ENCODE measurements at places on chromosomes 12 and 14.

GRCh38 chr12:85277900-85278597 is 2.0 kb upstream of the ALX1 start:
- no peak for DNase-seq

DNA sequence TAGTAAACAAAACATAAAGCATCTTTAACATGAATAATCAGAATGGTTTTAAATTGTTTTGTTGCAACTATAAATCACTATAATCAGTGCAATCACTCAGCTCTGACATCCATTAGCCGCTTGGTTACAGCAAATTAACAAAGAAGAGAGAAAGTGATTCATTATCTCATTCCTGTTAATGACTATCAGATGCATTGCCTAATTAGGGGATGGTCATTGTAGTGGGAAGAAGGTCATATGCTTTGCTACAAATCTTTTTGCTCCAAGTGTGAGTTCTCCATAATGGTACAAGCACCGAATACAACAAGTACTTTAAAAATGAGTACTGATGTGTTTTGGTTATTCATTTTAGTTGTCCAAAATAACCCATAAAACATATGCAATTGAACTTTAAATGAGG is 272.0 kb downstream of the AKAP6 start:
- peak; percentile 48 for DNase-seq

DNA sequence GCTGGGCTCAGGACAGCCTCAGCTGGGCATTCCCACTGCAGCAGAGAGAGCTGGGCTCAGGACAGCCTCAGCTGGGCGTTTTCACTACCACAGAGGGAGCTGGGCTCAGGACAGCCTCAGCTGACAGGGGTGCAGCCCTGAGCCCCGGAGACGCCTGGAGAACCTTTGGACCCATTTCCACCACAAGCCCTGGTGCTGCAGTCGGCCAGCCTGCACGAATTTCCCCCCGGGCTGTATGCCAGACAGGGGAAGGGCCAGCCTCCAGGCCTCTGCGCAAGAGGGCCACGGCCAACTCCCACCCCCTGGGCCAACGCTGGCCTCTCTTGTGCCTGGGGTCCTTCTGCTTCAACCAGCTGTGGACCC is 2.6 kb upstream of the C14orf180 start:
- DNase-seq, result no peak

- no peak for DNase-seq
Observed at GRCh38 chr12:7905071-7905470, 30.9 kb downstream of the SLC2A3 start.

DNA sequence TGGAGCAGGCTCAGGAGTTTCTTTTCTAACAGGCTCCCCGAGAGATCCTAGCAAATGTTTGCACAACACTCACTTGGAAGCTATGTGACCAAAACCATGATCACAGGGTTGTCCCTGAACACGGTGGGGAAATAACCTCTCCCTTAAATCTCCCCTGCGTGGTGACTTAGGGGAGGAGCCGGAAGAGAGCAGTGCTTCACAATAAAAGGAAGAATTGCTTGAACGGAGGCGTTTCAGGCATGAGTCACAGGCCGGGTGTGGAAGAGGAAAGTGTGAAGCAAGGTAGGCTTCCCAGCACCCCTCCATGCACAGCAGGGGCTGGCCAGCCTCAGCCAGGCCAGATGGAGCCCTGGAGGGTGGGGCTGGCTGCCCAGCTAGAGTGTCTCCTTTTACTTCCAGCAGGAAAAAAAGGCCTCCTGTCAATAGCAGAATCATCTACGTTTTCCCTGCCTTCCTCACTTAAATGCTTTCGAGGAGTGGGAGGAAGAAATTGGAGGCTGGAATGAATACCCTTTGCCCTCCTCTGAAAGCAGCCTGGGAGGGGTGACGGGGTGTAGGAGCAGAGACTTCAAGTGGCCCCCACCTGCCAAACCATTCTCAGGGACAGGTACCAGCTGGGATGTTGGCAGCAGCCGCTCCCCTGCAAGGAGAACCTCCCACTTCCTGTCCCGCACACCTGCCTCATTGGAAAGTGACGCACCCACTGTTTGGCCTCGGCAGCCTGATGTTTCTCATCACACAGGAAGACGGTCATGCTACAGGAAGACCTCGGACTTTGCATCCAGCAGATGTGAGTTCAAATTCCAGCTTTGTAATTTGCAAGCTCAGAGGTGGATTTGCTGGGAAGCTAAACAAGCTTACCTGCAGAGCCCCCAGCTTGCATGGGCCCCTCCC is 30.1 kb upstream of the PPP2R5C start:
- DNase-seq, result peak; percentile 42

DNA sequence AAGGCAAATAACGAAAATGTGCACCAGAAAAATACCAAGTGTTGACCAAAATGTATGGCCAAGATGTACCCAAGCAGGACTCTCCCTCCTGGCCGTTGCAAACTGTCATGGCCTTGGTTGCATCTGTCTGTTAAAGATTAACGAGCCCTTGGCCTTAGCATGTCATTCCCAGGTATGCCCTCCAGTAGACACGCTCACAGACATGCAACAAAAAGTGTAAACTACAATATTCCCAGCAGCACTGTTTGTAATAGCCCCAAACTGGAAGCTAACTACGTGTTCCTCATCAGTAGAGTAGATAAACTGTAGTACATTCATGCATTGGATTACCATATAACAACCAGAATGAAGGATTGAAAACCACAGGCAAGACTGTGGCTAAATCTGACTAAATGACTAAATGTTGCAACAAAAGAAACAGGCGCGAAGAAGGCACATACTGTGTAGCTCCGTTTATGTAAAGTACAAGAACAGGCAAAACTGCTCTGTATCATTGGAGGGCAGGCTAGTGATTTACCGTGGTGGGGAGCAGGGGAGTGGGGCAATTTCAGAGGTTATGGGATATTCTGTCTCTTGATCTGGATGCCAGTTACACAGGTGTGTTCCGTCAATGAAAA is 232.8 kb upstream of the DIO3 start:
- no peak for DNase-seq

DNA sequence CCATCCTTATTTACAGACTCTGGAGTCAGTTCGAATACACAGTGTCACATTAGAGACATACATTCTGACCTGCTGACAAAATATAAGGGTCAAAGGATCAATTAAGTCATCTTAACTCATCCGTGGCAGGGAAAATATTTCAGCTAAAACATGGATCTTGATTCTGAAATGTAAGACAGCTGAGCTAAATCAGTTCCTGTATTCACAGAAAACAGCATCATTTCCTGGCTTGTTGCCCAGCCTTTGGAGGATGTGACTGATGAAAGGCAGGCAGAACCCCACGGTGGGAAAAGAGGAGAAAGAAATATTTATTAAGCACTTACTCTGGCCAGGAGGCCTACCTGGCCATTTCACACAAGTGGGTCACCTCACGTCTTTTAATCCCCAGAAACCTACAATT is 101.9 kb downstream of the GAS2L3 start:
- peak; percentile 45 for DNase-seq

DNA sequence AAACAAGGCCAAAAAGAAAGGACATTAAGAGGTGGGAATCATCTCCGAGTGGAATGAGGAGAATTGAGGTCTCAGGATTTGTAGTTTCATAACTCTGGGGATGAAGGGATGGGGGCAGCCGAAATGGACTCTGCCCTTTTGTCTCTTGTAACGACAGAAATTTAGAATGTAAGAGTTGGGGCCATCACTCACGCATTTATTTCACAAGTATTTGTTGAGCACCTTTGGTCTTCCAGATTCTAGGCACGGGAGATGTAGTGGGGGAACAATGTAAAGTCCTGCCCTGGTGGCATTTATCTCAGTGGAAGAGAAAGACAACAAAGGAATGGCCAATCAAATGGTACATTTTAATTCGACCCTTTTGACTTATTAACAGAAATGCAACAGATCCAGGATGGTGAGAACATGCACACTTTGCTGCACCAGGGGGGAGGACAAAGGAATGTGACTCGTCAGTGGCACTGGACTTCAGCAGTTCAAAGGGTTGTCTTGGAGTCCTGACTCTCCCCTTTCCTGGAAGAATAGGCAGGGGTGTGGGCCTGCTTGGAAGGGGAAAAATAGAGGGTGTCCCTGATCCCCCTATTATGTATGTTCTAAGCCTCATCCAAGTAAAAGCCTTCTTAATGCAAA is 102.0 kb downstream of the TMEM30B start:
- DNase-seq, result no peak

GRCh38 chr12:64120568-64120967 is 101.5 kb downstream of the KICS2 start:
- no peak for DNase-seq

- DNase-seq, result no peak
Observed at GRCh38 chr12:19894050-19894449, 454.8 kb downstream of the AEBP2 start.

- no peak for DNase-seq
Observed at GRCh38 chr12:105977236-105977635, 161.5 kb downstream of the NUAK1 start.

- DNase-seq, result no peak
Observed at GRCh38 chr12:75482646-75483045, 2.1 kb downstream of the GLIPR1 start.

DNA sequence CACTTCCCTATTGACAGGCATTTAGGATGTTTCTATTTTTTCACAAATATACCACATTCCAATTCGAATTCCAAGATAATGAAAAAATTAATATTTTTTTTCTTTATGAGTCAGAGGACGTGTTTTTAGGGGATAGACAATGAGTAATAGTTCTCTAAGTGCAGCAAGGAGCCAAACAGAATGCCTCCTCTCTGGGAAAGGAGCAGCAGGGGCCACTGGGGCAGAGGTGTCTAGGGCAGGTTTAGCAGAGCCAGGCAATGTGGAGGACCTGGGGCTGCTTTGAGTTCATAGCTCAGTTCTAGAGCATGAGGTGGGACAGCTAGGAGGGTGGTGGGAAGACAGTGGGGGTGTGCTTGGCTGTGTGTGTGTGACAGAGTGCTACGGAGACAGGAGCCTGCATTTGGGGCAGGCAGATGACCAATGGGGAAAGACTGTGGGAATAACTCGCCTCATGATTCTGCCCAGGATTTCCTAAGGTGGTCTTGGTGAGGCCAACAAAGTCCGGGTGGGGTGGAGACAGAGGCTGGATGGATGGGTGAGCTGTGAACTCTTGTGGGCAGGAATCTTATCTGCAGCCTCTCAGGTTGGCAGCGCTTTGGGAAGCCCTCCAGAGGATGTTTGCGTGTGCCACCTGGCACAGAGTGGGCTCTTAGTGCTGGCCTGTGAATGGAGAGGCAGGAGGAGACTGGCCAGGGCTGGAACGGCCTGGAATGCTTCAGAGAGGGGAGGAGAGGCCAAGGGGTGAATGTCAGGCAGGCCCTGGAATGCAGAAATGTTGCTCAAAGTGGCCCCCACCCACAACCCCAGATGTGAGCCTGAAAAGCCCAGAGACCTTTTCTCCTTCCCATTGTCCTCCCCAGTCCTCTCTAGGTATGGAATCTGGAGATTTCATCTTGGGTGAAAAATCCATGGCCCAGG is 2.4 kb upstream of the KRT7 start:
- DNase-seq, result no peak

GRCh38 chr12:111189792-111190191 is 179.1 kb downstream of the PHETA1 start:
- no peak for DNase-seq

DNA sequence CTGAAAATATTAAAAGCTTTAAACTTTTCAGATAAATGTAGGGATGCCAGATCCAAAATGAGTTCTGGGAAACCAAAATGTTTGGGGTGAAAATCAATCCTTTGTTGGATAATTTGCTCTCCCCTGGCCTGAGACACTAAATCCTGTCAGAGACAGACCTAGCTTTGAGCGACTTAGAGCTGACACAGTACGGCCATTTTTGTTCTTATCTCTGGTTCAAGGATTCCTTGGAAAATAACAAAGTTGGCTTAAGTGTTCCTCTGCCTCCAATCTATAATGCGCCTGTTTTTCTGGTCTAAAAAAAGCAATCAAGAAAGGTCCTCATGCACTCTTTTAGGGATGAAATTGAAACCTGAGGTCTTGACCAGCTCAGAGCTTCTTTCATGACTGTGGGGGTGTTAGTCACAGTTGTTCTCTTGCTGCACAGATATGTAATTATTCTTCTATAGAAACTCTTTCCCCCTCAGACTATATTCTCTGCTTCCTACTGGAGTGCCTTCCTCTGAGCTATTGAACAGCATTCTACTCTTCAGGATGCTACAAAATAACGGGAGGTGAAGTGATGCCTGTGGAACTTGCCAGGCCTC is 52.3 kb upstream of the EGLN3 start:
- DNase-seq, result no peak

GRCh38 chr12:6322969-6323339 is 12.5 kb downstream of the PLEKHG6 start:
- DNase-seq, result no peak

DNA sequence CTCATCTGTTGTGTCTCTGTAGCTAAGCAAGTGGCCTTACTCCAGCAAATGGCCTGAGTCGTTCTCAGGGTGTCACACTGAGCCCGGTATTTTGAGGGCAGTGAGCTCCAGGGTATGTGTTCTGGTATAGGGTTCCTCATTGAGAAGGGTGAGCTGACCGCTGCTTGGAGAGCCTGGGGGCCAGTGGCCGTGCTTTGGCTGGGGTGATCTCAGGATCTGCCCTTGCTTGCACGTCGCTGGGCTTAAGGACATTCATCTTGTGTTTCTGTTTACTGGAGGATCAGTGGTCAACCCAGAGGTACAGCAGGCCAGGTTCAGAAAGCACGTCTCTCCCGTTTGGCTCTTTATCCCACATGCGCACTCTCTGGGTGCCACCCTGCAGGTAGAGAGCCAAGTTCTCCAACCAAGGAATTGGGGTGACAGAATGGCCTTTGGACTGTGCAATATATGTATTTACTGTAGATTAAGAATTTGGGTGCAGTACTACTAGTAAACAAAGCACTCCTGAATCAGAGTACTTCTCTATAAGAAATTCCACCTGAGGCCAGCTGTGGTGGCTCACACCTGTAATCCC is 52.1 kb downstream of the FBXW8 start:
- no peak for DNase-seq

GRCh38 chr12:68469113-68469512 is 137.0 kb upstream of the MDM1 start:
- no peak for DNase-seq

- peak; percentile 43 for DNase-seq
Observed at GRCh38 chr14:34498684-34499412, 36.8 kb upstream of the SPTSSA start.

DNA sequence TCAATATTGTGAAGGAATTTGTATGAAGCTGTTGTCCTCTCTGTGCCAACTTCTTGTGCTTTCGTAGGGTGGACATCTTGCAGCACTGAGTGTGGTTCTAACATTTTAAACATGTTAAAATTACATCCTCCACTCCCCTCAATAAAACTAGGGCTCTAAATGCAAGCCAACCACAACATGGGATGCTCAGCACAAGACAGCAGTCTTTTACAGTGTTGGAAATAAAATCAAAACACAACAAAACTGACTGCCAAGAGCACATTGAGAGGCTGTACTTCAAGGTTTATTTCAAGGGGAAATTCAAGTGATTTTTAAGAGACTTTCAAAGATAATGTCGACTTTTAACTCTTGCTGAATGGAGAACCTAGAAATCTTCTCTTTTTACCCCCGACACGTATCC is 396.9 kb downstream of the TMTC2 start:
- DNase-seq, result no peak

DNA sequence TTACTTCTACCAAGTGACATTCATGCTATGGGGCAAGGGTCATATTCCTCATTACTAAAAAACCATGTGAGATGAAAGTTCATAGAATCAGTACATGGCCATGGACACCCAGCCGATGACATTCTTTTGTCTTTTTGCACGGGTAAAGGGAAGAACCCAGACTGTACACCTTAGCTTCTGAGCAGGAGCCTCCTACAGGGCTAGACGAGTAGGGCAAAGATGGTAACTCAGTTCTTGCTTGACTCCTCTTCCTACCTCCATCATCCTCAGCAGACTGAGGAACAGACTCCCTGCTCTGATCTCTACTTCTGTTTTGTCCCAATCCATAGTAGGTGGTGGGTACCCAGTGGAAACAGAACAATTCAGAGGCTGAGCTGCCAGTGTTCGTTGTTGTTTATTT is 281.3 kb downstream of the NPAS3 start:
- no peak for DNase-seq

Data from NCI-H1417 treated with DMSO at 0.1 percent for 48 hours (cell line).